NB4 (cell line): ENCODE measurements at places on chromosomes 5 and 9.

DNA sequence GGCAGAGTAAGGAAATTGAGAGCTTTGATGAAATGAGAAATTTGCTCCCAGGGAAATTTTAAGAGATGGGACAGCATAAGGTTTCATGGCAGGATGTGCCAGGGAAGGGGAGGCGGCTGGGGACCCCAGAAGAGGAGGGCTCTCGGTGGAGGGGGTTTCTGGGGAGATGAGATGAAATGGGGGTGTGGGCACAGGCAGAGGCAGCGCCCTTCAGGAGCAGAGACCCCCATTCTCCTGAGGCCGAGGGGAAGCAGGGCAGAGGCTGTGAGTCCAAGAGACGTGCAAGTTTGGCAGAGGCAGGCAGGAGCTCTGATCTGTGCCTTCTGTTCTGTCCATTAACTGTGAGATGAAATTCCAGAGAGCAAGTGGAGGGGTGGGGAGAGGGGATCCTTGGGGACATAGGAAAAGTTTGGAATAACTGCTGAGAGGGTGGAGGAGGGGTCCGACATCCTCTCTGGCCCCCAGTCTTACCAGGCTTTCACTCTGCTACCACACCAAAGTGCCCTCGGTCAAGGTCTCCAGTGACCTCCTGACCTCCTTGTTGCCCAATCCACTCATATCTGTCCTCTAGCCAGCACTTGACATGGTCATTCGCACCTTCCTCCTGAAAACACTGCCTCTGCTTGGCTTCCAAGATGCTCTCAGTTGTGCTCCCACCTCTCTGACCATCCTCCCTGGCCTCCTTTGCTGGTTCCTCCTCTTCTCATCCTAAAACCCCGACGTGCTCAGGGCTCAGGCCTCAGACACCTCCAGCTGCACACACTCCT lies 108.1 kb upstream of the MVB12B start:
- DNase-seq, result no peak

DNA sequence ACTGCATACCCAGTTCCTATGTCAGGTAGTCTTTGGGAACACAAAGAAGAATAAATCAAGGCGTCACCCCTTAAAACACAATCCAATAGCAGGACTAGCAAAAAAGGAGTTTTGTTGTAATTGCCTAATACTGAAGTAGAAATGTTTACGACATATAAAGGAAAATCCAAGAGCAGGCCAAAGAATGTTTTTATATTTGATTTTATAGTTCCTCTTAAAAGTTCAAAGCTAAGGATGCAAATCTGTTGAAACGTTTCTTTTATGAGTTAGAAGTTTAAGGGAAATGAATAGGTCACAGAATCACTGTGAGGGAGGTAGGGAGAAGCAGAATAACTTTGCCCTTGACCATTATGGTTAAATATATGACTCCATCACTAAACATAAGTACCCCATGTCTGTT lies 136.1 kb downstream of the PAM start:
- no peak for DNase-seq

DNA sequence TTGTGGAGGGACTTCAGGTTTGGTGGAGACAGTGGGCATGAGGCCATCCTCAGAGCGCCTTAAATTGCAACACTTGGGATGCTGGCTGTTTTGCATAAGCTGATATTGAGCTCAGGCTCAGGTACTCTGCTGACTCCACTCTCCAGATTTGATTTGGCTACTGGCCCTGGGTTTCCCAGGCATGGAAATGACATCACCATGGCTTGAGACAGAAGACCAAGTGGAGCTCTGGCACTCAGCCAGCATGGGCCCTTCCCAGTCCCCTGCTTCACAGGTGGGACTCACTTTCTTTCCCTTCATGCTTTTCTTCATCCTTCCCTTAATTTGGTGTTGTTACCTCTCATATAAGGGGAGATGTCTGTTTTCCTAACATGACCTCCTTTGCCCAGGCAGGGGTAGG lies 72.0 kb upstream of the IL12B start:
- no peak for DNase-seq

GRCh38 chr5:143036146-143036927 lies 266.2 kb downstream of the ARHGAP26 start:
- no peak for DNase-seq

- DNase-seq, result no peak
These were observed 93.6 kb downstream of the CDK5RAP2 start for GRCh38 chr9:120486347-120486746.

DNA sequence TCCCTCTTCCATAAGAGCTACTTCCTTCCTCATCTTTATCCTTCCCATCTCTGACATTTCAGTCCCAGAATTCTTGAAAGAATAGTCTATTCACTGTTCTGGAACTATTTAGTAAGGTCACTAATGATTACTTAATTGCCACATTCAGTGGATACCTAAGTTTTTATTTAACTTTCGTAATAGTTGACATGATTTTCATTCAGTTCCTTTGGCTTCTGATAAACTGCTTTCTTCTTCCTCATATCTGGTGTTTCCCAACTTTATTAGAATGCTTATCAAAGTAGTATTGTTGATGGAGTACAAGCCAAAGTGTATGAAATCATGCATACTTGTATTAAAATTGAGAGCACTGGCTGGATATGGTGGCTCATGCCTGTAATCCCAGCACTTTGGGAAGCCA lies 10.8 kb downstream of the UBE2D2 start:
- DNase-seq, result no peak

- DNase-seq, result no peak
These were observed 132.6 kb downstream of the TENT4A start for GRCh38 chr5:6845856-6846255.

GRCh38 chr5:143164557-143164956 lies 238.9 kb downstream of the NR3C1 start:
- DNase-seq, result no peak

DNA sequence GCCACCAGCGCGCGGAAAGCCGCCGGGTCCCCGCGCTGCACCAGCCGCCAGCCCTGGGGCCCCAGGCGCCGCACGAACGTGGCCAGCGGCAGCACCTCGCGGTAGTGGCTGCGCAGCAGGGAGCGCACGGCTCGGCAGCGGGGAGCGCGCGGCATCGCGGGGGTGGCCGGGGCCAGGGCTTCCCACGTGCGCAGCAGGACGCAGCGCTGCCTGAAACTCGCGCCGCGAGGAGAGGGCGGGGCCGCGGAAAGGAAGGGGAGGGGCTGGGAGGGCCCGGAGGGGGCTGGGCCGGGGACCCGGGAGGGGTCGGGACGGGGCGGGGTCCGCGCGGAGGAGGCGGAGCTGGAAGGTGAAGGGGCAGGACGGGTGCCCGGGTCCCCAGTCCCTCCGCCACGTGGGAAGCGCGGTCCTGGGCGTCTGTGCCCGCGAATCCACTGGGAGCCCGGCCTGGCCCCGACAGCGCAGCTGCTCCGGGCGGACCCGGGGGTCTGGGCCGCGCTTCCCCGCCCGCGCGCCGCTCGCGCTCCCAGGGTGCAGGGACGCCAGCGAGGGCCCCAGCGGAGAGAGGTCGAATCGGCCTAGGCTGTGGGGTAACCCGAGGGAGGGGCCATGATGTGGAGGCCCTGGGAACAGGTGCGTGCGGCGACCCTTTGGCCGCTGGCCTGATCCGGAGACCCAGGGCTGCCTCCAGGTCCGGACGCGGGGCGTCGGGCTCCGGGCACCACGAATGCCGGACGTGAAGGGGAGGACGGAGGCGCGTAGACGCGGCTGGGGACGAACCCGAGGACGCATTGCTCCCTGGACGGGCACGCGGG lies at the start of gene TERT:
Gene TERT, minus strand, starts transcription at position 234 of the 815 bp plus-strand sequence. Its CDS starts 79 bp downstream, at position 155.
- DNase-seq, result peak; percentile 89

DNA sequence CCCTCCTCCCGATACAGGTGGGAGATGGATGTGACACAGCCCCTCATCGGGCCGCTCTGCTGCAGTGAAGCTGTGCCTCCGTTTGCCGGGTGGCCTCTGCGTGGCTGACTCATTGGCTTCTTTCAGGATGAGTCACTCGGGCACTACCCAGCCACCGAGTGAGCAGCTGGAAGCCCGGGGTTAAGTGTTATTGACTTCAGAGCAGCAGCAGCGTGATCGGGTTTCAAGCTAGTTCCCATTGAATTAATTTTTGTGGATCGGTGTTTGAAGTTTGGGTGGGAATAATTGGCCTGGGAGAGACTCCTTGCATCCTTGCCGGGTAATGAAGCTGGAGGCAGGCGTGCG lies 266.4 kb upstream of the IRX4 start:
- no peak for DNase-seq

DNA sequence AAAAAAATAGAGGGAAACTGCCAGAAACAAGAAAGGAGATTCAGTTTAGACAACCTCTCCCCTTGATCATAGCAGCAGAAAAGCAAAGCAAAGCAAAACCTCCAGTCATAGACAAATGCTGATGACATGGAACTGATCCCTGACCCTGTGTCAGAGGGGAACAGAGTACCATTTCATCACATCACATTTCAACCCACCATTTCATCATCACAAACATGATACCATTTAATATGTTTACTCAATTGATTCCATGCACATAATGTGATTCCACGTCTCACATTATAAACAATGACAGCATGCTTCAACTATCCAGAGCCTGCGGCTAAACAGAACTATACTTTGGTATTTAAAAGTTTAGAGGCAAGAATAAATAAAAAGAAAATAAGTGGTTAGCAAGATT lies 28.7 kb upstream of the ACOT12 start:
- DNase-seq, result no peak

GRCh38 chr5:176875014-176875550 lies 24.1 kb downstream of the HK3 start:
- no peak for DNase-seq

DNA sequence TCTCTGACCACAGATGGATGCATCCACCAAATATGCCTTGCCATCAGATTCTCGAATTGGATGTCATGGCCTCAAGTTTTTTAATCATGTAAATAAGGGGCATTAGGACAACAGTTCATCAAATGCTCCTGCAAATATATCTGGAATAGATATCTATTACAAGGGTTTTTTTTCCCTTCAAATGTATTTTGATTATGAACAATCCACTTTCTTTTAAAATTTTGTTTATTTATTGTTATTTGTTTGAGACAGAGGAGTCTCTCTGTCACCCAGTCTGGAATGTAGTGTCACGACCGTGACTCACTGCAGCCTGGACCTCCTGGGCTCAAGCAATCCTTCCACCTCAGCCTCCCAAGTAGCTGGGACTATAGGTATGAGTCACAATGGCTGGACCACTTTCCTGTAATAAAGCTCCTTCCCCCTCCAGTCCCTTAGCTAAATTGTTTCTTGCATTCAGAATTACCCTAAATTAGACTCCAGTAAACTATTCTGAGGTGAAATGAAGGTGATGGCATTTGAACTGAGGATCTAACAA lies 1412.1 kb downstream of the EFNA5 start:
- no peak for DNase-seq

DNA sequence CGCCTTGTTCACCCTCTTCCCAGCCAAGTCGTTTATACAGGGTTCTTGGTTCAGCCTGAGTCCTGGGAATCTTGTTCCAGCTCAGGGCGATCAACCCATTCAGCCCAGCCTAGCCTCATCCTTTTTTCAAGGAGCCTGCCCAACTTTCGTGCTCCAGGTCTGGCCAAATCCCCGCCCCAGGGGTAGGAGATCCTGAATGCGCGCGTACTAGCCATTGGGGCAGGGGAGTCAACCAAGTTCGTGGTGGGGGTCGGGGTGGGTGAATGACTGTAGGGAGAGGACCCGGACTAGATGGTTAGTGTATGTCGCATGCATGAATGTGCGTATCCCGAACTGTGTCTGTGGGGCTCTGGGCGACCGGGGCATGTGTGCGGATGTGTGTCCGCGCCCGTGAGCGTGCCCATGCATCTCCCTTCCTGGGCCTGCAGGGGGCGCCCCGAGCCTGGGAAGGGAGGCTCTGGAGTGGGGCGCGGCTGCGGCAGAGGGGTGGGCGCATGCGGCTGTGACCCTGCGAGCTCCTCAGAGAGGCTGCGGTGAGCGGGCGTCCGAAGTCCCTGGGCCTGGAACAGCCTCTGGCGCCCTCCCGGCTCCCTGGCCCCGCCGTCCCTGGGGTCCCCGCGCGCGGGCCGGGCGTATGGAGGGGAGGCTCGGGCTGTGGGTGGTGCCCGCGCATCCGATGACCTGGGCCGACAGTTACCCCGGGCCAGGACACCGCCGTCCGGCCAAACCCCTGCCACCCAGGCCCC lies 8.7 kb downstream of the CCL21 start:
- DNase-seq, result peak; percentile 83

DNA sequence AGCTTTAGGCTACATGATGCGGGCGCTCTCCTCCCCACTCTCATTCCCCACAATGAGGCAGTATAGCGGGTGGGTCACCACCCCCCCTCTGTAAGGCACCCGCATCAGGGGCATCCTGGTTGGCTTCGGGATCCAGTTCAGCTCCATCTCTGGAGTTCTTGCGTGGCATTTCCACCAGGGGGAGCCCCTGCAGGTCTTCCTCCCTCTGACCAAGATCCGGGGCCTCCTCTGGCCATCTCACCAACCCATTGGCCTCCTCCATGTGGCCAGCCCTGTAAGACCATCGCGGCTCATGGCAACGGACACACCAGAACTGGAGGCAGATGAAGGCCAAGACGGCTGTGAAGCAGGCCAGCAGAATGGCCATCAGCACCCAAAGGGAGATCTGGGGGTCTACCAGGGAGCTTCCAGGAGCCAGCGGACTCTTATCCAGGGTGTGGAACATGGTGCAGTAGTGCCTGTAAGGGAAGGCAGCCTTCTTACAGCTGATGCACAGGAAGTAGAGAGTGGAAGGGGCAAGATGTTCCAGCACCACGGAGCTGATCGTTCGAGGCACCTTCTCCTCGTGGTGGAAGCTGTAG lies 77.0 kb downstream of the CYFIP2 start:
- peak; percentile 32 for DNase-seq

DNA sequence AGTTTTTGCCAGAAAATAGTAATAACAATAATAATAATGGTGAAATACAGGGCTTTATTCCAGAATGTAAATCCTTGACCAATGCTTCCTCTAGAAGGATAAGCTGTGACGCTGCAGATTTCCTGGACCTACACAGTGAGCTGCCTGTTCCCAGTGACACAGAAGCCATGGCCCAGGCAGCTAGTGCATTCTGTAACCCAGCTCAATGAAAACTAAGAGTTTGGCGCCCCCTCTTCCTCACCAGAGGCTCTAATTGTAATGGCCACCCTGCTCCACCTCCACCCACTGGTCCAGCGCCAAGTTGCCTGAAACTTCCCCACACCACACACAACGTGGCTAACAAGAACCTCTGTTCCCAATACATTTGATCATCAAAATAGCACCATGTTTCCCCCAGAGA lies 248.1 kb downstream of the CETN3 start:
- DNase-seq, result peak; percentile 39
